ENCODE measurements at places on chromosomes 1 and 21.

DNA sequence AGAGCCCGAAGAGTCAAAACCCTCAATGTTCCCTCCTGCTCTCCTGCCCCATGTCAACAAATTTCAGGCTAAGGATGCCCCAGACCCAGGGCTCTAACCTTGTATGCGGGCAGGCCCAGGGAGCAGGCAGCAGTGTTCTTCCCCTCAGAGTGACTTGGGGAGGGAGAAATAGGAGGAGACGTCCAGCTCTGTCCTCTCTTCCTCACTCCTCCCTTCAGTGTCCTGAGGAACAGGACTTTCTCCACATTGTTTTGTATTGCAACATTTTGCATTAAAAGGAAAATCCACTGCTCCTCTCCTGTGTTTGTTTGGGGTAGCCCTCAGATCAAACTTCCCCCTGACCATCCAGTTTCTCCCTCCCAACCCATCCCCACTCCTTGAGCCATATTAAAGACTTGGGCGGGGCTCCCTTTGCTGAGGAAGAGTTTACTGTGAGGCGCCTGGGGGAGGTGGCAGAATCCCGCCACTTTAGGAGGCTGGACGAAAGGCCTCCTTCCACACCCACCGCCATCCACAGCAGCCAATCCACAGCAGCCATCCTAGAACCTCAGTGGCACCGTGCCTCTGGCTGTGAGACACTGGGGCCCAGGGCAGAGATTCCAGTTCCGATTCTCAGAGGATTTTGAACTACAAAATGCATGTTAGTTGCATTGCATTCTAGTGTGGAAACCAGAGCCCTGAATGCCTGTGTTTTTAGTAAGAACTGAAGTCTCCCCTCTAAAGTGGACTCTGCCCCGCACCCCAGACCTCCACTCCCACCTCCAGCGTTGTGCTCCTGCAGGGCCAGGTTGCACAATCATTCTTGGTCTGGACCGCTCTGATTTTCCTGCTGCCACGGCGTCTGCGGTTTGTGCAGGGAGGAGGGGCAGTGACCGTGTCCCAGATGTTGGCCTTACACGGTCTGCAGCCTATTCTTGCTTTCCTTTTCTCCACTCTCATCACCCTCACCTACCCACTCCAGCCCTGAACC is 3.0 kb downstream of the OLFML3 start:
- DNase-seq = peak; percentile 85

- no peak for DNase-seq
Observed at GRCh38 chr1:224057461-224058199, 56.3 kb upstream of the FBXO28 start.

DNA sequence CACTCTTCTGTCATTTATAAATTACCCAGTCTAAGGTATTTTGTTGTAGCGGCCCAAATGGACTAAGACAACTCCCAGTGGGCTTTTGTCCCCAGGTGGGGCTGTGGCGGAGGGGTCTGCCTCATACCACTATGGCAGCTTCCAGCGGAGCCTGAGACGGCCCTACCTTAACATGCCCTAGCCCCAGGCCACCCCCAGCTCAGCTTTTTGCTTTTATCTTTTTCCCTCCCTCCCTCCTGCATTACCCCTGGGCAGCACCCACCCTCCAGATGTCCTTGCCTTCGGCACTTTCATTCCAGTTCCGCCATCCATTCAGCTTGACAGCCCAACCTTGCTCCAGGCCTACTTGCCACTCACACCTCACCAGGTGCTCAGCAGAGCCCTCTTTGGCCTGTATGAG is 307.3 kb downstream of the PTPRU start:
- no peak for DNase-seq

DNA sequence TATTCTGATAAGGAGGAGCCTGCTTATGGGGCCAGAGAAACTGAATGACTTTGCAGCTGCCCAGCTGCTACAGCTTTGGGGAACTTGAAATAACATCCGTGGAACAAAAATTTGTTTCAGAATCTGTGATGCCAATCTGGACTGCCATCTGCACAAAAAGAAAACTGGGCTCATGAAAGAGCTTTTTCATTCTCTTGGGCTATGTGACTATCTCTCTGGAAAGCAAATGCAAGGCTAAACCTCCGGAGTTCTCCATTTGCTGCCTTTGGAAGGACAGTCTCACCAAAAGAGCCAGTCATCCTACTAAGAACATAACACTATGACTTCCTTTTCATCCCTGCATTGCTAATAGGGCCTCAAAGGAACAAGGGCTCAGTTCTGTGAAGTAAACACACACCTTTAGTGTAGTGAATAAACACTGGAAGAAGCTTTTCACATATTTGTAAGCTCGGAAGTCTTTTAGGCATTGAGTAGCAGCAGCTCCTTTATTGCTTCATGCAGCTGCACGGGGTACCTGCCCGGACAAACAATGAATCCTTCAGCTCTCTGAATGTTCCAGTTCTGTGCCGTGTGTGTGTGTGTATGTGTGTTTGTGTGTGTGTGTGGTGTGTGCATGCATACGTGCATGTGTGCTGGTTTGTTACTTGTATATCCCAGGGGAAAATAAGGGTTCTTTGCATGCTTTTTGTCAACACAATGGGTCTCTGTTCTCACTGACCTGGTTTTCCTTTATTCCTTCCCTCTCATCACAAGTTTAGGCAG is 255.5 kb upstream of the SGIP1 start:
- DNase-seq = no peak

GRCh38 chr1:225541383-225541782 is 111.5 kb downstream of the ENAH start:
- no peak for DNase-seq

DNA sequence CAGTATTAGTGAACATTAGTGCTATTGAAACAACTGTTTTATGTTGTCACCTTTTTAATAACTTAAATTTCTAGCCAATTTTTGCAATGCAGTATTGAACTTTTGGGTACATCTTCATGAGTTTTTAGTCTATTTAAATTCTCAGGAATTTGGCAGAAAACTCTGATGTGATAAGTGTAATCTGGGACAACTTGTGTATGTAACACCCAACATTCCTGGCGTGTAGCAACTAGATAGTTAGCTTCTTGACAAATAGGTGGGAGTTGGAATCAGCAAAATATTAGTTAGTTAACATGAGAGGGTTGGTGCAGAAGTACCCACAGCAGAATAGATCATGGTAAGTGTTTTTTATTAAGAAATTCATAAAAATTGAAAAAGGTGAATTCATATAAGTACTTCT is 111.6 kb downstream of the ITSN1 start:
- no peak for DNase-seq

- DNase-seq = no peak
Observed at GRCh38 chr1:95396557-95396956, 162.5 kb downstream of the RWDD3 start.
